Neuronal stem cell (in vitro differentiated cells): ENCODE measurements at places on chromosomes 2 and 18.

GRCh38 chr2:168525716-168526446 lies 69.8 kb downstream of the CERS6 start:
- DNase-seq, result no peak
- no peaks in the 10 kb centered on the region for H3K27me3 ChIP-seq
- H3K27ac ChIP-seq, result no peak overlapping the region
- H3K4me1 ChIP-seq, result peaks cover 6% of the 10 kb centered on the region
- H3K4me3 ChIP-seq, result no peak overlapping the region

DNA sequence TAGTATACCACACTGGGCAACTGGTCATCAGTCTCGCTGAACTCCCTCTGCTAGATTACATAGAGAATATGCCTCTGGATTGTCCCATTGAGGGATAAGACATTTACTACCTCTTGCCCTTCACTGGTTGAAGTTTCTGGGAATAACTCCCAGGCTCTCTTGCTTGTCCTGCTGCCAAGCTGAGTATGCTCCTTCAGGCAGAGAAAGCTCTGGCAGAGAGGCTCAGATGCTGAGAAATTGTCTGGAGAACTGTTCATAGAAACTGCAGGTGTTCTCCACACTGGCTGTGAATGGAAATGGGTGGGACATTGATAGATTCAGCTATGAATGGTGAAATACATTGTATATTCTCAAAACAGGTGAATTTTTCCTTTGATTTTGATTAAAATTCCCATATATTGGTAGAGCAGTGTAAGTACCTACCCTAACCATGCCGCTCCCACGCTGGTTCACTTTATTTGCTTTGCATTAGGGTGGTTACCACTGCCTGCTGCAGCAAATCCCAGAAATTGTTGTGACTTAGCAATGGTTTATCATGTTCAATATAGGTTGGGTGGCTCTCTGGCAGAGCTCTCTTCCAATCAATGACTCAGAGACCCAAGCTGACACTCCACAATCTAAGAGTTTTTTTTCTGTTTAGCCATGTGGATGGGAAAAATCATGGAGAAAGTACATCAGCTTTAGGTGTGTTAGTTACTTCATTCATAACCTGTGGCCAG lies 36.7 kb downstream of the FAM117B start:
- no peaks in the 10 kb centered on the region for H3K4me1 ChIP-seq
- no peak for DNase-seq
- H3K36me3 ChIP-seq, result no peaks in the 10 kb centered on the region
- no peak overlapping the region for H3K4me3 ChIP-seq

DNA sequence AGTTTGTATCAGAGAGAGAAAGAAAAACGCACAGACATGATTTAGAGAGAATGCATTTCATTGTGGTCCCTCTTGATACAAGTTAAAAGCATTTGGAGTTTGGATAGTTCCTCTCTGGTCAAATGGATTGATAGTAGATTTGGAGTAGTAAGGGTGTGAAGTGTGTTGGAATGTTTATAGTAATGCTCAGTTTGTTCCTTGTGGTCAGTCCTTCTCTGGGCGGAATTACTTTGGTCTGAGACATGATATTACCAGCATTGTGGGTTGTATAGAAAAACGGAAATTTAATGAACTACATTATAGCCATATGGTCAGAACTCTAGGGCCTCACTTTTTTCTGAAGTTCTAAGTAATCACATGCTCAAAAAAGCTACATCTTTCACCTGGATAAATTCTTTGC lies 178.9 kb downstream of the AGAP1 start:
- no peak overlapping the region for H3K4me3 ChIP-seq
- H3K36me3 ChIP-seq, result peaks cover 38% of the 10 kb centered on the region
- no peaks in the 10 kb centered on the region for H3K27me3 ChIP-seq
- H3K4me1 ChIP-seq, result peaks cover 15% of the 10 kb centered on the region
- DNase-seq, result no peak
- H3K27ac ChIP-seq, result no peak overlapping the region

DNA sequence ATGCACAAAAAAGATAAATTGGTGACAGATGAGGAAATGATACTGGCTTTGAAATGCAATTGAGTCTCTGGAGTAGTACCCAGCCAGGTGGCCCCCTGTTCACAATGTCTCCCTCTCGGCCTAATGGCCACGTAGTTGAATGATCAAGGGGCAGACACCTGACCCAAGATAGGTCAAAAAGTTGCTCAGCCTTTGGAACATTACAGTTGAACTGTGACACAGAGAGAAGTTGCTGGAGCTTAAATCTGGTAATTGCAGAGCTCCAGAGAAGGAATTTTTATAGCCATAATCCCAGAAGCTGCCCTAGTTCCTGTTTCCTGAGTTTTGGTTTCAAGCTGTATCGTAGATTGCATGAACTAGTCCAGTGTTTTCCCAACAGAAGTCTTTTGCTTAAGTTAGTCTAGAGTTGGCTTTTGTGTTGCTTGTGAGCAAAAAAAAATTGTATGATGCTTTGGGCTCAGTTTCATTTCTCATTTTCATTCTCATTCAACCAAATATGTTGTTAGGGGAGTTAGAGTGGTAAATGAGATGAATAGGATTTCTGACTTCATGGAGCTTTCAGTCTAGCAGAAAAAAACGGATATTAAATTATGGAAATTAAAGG lies 117.9 kb downstream of the CSRNP3 start:
- no peak overlapping the region for H3K27ac ChIP-seq
- no peak for DNase-seq
- H3K4me1 ChIP-seq, result no peaks in the 10 kb centered on the region

DNA sequence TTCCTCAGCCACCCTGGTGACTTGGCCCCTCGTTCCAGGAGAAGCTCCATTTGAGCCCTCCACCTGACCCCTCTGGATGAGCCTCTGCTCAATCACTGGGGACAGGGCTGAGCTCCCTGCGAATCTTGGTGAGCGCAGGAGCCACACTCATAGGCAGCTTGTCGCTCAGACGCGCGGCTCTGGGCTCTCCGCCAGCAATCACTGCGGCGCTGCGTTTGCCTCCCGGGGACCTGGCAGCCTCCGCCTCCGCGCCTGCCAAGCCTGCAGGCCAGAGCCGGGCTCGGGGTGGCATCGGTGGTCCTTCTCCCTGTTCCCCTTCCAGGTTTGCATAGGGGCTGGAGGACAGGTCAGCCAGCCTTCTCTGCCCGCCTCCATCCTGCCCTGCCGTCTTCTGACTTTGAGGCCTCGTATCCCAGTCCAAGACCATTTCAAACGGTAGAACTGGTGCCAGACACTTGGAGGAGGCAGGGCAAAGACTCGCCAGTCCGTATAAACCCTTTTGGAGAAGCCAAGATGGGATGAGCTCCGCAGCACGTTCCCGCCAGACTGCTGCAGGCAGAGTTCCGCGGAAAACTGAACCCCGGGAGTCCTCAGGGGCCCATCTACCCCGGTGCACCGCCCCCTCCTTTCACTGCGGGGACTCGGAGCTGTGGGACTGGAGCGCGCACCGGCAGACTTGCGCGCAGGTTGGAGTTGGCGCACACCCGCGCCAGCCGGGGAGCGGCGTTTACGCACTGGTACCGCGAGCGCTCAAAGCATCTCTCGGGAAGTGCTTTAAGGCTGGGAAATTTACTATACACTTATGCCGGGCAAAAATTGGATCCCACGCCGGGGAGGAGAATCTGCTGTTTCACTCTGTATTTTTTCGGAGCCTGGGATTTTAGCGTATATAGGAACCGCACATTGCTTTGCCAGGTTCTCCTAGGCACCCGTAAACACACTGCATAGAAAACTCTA lies 1.1 kb upstream of the TACR1 start:
- H3K27me3 ChIP-seq, result peaks cover 42% of the 10 kb centered on the region
- peak; percentile 27 for DNase-seq
- no peaks in the 10 kb centered on the region for H3K4me1 ChIP-seq
- H3K4me3 ChIP-seq, result peak overlapping the region; percentile 75

DNA sequence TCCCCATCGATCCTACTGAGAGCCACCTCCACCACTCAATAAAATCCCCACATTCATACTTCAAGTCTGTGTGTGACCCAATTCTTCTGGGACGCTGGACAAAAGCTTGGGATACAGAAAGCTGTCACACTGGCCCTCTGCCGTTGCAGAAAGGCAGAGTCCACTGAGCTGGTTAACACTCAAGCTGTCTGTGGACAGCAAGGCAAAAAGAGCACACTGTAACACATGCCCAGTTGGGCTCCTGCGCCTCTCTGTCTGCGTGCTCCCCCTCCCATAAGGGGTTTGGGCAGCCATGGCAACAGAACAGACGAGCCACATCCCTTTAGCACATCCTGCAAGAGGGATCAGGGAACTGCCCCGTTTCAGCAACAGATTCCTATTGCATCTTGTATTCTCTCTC lies 106.9 kb upstream of the RGPD4 start:
- no peaks in the 10 kb centered on the region for H3K27me3 ChIP-seq
- peaks cover 4% of the 10 kb centered on the region for H3K4me1 ChIP-seq
- H3K4me3 ChIP-seq, result no peak overlapping the region
- no peak for DNase-seq
- no peaks in the 10 kb centered on the region for H3K36me3 ChIP-seq

GRCh38 chr2:2834105-2834504 lies 503.0 kb upstream of the MYT1L start:
- no peak overlapping the region for H3K4me3 ChIP-seq
- H3K27ac ChIP-seq, result no peak overlapping the region
- H3K27me3 ChIP-seq, result peaks cover 7% of the 10 kb centered on the region
- DNase-seq, result no peak
- no peaks in the 10 kb centered on the region for H3K4me1 ChIP-seq
- no peaks in the 10 kb centered on the region for H3K36me3 ChIP-seq

GRCh38 chr18:43534511-43534910 lies 257.2 kb upstream of the SYT4 start:
- DNase-seq, result no peak
- H3K4me3 ChIP-seq, result no peak overlapping the region
- H3K4me1 ChIP-seq, result no peaks in the 10 kb centered on the region
- no peak overlapping the region for H3K27ac ChIP-seq
- H3K36me3 ChIP-seq, result no peaks in the 10 kb centered on the region

GRCh38 chr2:1889099-1889650 lies 144.9 kb upstream of the PXDN start:
- no peak overlapping the region for H3K4me3 ChIP-seq
- DNase-seq, result no peak
- H3K36me3 ChIP-seq, result no peaks in the 10 kb centered on the region
- H3K4me1 ChIP-seq, result peaks cover 2% of the 10 kb centered on the region
- H3K27me3 ChIP-seq, result no peaks in the 10 kb centered on the region

GRCh38 chr2:30797381-30798015 lies 9.7 kb downstream of the CAPN13 start:
- no peaks in the 10 kb centered on the region for H3K4me1 ChIP-seq
- no peak overlapping the region for H3K4me3 ChIP-seq
- H3K27me3 ChIP-seq, result no peaks in the 10 kb centered on the region
- DNase-seq, result no peak
- H3K27ac ChIP-seq, result no peak overlapping the region
- H3K36me3 ChIP-seq, result no peaks in the 10 kb centered on the region

GRCh38 chr2:67917332-67918054 lies 145.3 kb downstream of the C1D start:
- H3K36me3 ChIP-seq, result no peaks in the 10 kb centered on the region
- no peaks in the 10 kb centered on the region for H3K4me1 ChIP-seq
- H3K27ac ChIP-seq, result no peak overlapping the region
- no peaks in the 10 kb centered on the region for H3K27me3 ChIP-seq
- H3K4me3 ChIP-seq, result no peak overlapping the region
- DNase-seq, result no peak

DNA sequence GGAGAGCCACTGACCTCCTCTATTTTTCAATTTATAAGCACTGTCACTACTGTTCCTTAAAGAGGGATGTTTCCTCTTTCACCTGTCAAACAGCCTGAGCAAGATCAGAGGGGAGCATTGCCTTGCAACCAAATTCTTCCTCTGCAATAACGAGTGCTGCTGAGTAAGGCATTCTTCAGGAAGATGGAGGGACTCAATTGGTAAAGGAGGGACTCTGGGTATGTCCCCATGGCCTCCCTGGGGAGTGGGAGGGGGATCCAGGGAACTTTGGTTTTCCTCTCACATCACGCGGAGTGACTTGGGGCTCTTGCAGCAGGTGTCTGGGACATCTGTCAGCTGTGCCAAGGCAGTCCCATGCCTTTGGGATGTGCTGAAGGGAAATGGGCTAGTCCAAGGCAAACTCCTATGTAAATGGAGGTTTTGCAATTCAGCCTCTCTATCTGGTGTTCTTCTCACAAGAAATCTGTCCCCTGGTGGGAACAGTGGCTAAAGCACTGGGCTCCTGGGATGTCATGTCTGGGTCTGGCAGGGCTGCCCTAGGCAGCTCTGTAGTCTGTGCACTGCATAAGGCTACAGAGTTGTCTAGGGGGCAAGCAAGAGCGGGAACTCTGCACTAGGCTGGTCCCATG lies 14.4 kb upstream of the HES6 start:
- no peak overlapping the region for H3K4me3 ChIP-seq
- H3K27me3 ChIP-seq, result no peaks in the 10 kb centered on the region
- H3K4me1 ChIP-seq, result no peaks in the 10 kb centered on the region
- H3K27ac ChIP-seq, result no peak overlapping the region
- DNase-seq, result no peak
- peaks cover 79% of the 10 kb centered on the region for H3K36me3 ChIP-seq

- no peaks in the 10 kb centered on the region for H3K27me3 ChIP-seq
- H3K27ac ChIP-seq, result no peak overlapping the region
- DNase-seq, result no peak
- no peaks in the 10 kb centered on the region for H3K36me3 ChIP-seq
- no peak overlapping the region for H3K4me3 ChIP-seq
Observed at GRCh38 chr2:201440182-201440581, 11.1 kb downstream of the TRAK2 start.

DNA sequence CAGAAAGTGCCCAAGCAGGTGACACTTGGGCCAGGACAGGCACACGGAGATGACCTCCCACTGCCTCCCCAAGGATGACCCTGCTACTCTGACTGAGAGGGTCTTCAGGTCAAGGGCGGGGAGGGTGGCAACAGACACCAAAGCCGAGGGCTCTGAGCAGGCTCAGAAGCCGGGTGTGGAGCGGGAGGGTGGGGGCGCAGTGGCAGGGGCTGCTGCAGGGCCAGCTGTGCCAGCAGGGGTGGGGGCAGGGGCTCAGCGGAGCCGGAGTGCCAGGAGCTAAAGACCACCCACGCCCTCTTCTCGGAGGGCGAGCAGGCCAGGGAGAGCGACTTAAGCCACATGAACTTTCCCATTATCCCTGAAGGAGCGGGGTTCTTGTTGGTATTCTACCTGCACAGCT lies 93.3 kb upstream of the MBOAT2 start:
- no peaks in the 10 kb centered on the region for H3K27me3 ChIP-seq
- H3K4me1 ChIP-seq, result peaks cover 8% of the 10 kb centered on the region
- DNase-seq, result no peak
- H3K27ac ChIP-seq, result no peak overlapping the region
